Heart left ventricle (tissue), 16 donors: ENCODE measurements at places on chromosomes 3 and 15. TPM values are rescaled to one million over a fixed set of nuclear protein-coding genes. Genes with fewer than 3 reads are reported as not detected.

- DNase-seq: no peak
Measured at GRCh38 chr3:69613286-69613685, 126.0 kb upstream of the MITF start.

GRCh38 chr15:79004336-79004735, 59.5 kb upstream of the CTSH start:
- DNase-seq: no peak

- DNase-seq: no peak
Measured at GRCh38 chr3:49902511-49903345, 945 bp downstream of the MST1R start.

DNA sequence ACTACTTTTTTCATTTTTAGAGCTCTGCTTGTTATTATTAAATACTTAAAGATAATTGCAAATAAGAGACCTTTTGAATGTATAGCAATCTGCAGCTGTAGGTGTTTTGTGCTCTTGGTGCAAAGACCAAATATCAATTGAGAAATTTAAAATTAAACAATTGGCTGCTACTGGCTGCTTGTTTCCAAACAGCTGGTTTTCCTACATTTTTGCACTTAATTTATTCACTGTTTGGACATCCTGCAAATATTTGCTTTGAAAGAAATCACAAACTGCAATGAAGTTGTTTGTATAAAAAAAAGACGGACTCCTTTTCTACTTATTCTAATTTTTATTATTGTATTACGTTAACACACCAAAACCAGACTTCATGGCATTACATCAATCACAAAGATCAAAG, 35.6 kb downstream of the MED12L start:
- DNase-seq: no peak

DNA sequence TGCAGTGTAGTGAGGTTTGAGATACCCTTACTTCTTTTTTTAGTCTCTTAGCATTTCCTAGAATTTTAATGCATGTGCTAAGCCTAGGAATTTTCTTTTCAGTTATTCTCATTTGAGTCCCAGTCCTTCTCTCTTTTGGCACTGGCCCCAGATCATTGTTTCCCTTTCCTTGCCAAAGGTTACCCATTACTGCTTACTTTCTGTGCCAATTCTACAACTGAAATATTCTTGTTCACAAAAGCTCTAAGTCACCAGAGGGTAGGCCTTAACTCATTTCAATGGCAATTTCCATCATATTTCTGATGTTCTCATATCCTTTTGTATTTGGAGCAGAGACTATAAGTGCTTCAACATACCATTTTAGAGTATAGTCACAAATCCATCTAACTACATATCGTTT, 199.6 kb upstream of the CBLB start:
- DNase-seq: no peak

Gene CDCP1
- total RNA-seq: 4.9 TPM

DNA sequence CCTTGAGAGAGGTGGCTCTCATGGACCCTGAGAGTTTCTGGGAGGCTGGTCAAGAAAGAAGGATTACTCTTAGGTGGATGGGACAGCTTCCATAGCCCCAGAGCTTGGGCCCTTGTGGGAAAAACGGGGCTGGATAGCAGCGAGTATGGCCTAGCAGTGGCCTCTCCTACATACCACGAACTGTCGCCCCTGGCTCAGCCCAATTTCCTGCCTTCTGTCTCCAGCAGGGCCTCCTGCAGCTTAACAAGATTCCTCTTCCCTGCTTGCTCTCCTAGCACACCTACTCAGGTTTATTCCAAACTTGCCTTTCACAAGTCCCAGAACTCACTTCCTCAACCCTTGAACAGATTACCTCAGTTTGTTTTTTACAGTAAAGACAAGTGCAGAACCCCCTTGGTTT, 139.7 kb upstream of the TPM1 start:
- DNase-seq: no peak
